ENCODE measurements at places on chromosomes 7 and 10. TPM values are rescaled to one million over a fixed set of nuclear protein-coding genes. Genes with fewer than 3 reads are reported as not detected.

GRCh38 chr10:95756041-95756761, at the start of gene ENTPD1:
TSS of gene ENTPD1 (plus strand) at chr10:95756163. CDS start at chr10:95756240, 77 bp downstream.
- DNase-seq: no peak
- no peak within 1 kb of the TSS for H3K4me3 ChIP-seq

DNA sequence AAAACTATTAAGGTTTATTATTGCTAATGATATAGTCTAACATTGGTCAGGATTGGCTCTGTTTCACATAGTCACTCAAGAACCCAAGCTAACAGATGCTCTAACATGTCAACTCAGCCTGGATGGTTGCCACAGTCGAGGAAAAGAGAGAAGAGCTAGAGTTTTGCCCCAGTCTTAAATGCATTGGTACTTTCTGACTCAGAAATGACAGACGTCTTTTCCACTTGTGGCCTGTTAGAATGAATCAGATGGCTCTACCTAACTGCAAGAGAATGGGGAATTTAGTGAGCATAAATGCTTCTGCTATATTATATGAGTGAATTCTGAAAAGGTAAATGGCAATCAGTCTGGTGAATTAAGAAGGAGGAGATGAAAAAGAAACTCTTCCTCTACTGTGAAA, 13.9 kb downstream of the HECTD2 start:
- no peaks in the 10 kb centered on the region for H3K36me3 ChIP-seq
- no peaks in the 10 kb centered on the region for H3K4me1 ChIP-seq
- H3K4me3 ChIP-seq: no peak overlapping the region
- H3K27ac ChIP-seq: no peak overlapping the region

ZDHHC6 gene
- 9.0 TPM for total RNA-seq

GRCh38 chr10:127044186-127044585, 139.0 kb downstream of the DOCK1 start:
- H3K27ac ChIP-seq: peak overlapping the region; percentile 7
- DNase-seq: peak; percentile 62
- no peaks in the 10 kb centered on the region for H3K27me3 ChIP-seq
- no peak overlapping the region for H3K4me3 ChIP-seq
- no peaks in the 10 kb centered on the region for H3K36me3 ChIP-seq
- no peaks in the 10 kb centered on the region for H3K4me1 ChIP-seq

KLLN gene
- 0.16 TPM for total RNA-seq
